ENCODE measurements at places on chromosomes 2 and 18.

GRCh38 chr2:236614551-236614950, 44.9 kb downstream of the ACKR3 start:
- no peak for DNase-seq

- no peak for DNase-seq
These were observed 198.4 kb downstream of the NYAP2 start for GRCh38 chr2:225597911-225598310.

GRCh38 chr18:38923126-38923525, 1357.5 kb upstream of the CELF4 start:
- DNase-seq = no peak

DNA sequence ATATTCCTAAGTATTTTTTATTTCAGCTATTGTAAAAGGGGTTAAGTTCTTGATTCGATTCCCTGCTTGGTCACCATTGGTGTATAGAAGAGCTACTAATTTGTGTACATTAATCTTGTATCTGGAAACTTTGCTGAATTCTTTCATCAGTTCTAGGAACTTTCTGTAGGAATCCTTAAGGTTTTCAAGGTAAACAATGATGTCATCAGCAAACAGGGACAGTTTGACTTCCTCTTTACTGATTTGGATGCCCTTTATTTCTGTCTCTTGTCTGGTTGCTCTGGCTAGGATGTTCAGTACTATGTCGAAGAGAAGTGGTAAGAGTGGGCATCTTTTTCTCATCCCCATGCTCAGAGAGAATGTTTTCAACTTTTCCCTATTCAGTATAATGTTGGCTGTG, 252.7 kb downstream of the NR4A2 start:
- DNase-seq = no peak

- no peak for DNase-seq
These were observed 386.4 kb upstream of the CYRIA start for GRCh38 chr2:17052001-17052400.

- no peak for DNase-seq
These were observed 558.2 kb upstream of the PKDCC start for GRCh38 chr2:41489638-41490037.

- DNase-seq = no peak
These were observed 146.0 kb downstream of the UBE2E3 start for GRCh38 chr2:181126311-181126868.

DNA sequence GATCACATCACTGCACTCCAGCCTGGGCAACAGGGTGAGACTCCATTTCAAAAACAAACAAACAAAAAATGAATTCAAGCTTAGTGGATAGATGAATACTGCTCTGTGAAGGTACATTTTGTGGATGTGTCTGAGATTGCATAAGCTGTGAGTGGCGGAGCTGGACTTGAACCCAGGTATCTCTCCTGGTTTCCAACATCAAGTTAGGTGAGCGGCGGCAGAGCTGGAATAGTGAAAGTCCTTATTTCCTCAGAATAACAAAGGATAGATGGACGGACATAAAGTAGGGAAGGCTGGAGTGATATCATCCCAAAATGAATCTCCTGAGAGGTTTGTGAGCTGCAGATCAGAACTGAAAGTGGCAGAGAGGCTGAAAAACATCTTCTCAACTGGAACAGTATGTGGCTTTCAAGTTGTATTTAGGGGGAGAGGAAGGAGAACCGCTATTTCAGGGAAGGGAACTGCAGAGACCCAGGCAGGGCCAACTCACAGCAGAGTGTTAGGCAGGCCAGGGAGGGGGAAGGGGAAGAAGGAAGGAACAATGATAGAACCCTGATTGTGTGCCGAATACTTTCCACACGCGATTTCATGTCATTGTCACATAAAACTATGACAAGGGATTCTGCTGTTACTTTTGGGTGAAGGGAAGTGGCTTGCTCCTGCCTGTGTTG, 106.2 kb downstream of the LPIN1 start:
- DNase-seq = no peak

DNA sequence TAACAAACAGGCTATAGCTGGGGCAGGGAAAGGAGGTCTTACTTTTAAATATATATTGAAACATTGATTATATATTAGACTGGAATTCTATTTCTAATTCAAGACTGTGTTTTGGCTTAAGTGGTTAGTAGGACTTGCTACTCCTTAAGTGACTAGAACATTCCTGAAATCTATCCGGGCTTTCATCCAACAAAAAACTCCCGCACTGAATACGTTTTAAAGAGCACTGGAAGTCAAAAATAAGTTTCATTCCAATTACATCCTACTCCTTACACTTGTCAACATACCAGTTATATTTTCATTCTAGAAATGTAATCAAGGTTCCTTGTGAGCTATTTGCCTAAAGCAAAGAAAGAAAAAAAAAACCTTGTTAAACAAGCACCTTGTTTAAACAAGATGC, 204.6 kb downstream of the SP3 start:
- DNase-seq = no peak

All from SHP77 (cell line).